ENCODE measurements at places on chromosomes 4 and X.

GRCh38 chr4:153122855-153123254 lies 81.4 kb upstream of the TRIM2 start:
- no peak for DNase-seq

GRCh38 chrX:25015486-25016360 lies at the start of gene ARX:
TSS of gene ARX (minus strand) at chrX:25015965. CDS start at chrX:25015737, 228 bp downstream.
- no peak for DNase-seq

DNA sequence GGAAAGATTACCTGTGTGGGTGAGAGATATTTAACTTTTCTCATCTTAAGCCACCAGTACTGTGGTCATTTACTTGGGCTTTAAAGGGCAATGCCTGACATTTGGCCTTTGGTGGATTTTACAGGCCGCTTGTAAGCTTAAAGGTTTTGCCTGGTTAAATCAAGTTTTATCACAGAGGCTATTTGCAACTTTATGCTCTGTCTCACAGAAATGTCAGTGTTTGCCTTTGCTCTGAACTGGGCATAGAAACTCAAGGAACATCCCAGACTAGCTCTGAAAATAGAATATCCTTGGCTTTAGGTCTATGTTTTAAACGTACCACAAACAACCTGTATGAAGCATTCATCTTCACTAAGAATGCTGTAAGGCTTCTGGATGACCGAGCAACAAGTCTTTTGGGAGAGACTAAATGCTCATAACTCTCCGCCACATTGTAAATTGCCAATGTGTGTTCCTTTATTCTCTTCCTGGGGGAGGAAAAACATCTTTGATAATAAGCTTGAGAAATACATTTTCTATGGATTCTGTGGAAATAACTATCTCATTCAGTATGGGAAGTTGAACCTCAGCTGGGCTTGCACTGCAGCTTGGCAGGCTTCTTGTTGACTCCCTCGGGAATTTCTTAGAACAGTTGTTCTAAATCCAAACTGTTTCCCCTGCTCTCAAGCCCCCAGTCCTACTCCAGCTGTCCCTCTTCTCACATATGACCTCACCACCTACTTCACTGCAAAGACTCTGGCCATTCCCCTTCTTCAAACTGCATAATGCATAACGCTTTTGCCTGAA lies 105.8 kb upstream of the WDR44 start:
- no peak for DNase-seq

DNA sequence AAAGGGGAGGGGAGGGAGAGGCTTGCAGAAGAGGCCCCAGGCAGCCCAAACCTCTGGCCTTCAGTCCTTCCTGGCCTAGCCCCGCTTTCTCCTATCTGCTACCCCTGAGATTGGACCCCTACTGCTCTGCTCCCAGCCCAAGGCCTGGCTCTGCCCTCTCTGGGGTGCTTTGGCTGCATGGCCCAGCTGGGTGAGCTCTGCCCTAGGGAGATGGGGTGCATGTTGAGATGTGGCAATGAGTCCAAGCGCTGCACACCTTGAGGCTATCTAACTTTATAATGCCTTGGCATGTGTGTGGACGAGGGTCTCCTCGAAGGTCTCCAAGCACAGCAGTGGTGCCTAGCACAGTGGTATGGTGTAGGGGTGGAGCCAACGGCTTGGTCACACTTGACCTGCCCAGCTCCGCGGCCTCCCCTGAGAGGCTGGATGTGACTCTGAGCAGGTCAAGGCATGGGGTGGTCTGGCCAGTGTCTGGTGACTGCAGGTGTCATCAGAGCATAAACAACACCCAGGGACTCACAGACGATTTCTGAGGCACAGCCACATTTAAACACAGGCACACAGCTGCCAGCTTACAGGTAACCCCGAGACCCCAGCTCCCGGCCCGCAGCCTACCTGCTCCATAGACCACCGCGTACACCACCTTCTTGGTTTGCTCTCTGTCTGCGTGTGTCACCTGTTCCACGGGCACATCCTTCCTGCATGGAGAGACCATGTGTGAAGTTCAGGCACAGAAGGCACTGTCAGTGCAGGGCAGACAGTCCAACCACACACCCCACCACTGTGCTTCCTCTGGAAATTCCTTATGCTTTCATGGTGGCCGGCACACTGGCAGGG lies 36.3 kb downstream of the NAT8L start:
- no peak for DNase-seq

DNA sequence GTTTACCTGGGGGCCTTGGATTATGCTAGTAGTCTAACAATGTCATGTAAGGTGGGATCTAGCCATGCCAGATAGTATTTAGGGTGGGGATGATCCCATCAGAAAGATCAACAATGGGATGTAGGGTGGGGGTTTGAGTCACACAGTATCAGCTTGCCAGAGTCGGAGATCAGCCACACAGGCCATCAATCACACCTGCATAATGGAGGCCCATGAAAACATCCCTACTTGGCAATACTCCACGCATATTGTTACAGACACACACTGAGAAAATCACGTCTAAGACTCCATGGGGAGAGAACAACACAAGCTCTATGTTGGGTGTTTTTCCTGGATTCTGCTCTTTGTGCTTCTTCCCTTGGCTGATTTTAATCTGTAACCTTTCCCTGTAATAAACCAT lies 49.5 kb upstream of the SLC25A4 start:
- DNase-seq: no peak

DNA sequence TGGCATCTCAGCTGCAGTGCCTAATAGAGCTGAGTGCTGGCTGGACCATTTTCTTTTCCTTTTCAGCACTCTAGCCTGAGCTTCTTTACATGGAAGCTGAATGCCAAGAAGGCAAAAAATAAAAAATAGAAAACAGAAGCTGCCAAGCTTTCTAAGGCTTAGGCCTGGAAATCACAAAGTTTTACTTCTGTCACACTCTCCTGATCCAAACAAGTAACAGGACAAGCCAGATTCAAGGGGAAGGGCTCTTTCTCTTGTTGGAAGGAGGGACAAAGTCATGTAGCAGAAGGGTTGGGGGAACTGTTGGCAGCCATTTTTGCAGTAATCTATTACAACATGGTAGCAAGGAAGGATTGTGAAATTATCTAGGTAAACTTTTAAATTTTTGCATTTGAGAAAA lies 131.8 kb downstream of the MSL3 start:
- no peak for DNase-seq

DNA sequence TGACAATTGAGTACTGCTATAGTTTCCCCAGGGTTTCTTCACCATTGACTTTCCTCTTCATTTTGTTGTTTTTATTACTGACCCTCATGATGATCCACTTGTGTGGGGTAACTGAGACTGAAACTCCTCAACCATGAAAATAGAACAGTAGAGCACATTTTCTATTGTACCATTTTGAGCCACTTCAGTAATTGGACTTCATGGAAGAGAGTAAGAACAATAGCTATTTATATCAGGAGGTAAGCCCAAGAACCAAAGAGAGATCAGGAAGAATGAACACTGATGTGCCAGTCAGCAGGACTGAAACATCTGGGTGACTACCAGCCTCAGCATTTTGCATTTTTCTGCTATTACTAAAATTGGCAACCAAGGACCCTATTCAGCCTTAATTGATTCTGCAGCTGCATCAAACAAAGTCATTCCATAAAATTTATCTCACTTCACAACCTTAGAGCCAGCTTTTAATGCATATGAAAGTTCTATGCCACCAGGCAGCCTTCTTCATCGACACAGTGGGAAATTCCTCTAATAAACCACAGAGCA lies 151.4 kb downstream of the BANK1 start:
- no peak for DNase-seq

GRCh38 chr4:157772907-157773306 lies 399.9 kb downstream of the GASK1B start:
- DNase-seq: no peak

All from CD4-positive, alpha-beta T cell (primary cell).